ENCODE measurements at places on chromosomes 6 and 20.

GRCh38 chr6:144449218-144449617, 164.1 kb downstream of the UTRN start:
- DNase-seq: no peak

DNA sequence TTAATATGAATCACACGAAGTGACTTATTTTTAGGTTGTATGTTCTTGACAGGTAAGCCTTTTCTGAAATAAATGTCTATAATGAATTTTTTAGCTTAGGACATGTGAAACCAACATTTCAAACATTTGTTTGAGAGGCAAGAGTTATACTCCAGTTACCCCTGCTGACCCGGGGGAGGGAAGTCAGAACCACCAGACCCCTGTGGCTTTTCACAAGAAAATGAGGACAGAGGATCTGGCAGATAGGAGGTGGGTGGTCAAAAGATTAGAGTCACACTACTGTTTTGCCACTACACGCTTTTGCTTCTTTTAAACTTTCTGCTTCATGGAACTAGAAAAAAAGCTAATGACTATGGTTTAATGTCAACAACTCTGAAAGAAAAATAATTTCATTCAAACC, 27.5 kb upstream of the ADGRF4 start:
- no peak for DNase-seq

DNA sequence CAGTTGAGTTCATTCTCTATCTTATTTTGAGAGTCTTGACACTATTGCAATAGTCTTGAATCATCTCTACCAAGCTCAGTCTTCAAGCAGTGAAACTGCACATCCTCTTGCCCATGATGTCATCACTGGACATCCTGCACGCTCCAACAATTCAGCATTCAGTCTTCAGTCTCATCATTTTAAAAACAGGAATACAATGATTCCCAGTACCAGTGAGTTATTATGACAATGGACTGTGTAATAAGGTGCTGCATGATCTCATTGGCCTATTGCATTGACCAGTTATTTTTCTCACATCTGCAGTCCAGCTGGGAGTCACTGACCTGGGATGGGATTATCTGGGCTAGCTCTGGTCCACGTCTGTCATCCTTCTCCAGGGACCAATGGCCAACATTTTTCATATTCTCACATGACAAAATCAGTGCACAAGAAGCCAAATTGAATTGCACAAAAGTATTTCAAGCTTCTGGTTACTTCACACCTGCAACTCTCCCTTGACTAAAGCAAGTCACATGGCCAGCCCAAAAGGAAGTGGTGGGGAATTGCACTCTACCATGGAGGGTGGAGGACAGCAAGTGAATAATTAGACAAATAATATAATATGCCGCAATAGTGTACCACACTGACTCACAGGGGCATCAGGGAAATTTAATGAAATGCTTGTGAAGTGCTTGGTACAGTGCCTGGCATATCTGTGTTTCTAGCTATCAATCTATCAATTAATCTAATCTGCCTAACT, 6.4 kb upstream of the CST2 start:
- DNase-seq: no peak

DNA sequence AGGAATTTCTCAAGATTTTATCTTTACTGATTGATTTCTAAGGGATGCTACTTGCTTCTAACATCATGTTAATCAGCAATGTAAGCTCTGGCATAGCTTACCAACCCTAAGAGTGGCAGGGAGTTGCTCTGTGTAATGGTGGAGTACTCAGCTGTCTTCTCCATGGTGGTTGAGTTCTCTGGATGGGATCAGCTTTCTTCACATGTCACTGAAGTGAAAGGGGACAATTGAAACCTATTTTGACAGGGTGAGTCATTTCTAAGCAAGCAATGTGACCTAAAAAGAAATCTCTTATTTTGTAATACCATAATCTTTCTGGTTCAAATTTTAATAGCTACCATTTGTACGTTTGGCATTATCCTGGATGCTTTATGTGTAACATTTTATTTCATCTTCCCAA, 430.4 kb downstream of the GJA1 start:
- DNase-seq: no peak

- no peak for DNase-seq
Measured at GRCh38 chr20:50513169-50514034, 3.2 kb downstream of the PTPN1 start.

DNA sequence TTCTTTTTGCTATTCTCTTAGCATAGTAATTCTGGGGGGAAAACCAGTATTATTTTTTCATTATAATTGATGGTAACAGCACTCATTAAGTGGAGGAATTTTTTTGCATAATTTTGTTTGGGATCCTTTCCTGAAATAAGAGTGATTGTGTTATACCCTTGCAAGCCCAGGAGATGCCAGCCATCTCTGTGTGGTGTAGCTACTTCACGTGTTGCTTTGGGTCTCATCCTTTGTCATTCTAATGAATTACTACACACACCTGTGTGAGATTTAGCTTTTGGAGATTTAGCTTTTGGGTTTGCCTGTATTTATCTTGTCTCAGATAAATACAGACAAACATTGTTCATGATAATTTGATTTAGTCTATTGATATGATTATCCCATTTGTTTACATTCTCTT, 76.5 kb downstream of the SH3BGRL2 start:
- no peak for DNase-seq

Measured in muscle of leg (tissue), 16 donors.